ENCODE measurements at places on chromosomes 2 and 18.

- peak; percentile 58 for DNase-seq
These were observed 11.3 kb downstream of the IL1RN start for GRCh38 chr2:113138428-113139322.

DNA sequence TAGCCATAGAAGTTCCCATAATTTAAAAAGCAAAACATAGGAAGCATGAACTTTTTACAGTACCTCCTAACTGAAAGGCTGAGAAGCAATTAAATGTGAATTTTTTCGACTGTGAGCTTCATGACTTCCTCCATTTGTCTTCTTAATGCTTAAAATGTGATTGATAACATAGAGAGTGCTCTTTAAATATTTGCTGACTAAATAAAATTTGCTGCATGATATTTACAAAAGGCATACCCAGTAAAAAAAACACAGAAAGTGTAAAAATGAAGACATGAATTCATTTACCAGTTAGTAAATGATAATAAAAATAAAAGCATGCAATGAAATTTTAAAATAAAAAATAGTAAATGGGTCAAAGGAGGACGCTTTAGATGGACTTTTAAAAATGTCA lies 21.9 kb downstream of the STAT4 start:
- DNase-seq, result no peak

DNA sequence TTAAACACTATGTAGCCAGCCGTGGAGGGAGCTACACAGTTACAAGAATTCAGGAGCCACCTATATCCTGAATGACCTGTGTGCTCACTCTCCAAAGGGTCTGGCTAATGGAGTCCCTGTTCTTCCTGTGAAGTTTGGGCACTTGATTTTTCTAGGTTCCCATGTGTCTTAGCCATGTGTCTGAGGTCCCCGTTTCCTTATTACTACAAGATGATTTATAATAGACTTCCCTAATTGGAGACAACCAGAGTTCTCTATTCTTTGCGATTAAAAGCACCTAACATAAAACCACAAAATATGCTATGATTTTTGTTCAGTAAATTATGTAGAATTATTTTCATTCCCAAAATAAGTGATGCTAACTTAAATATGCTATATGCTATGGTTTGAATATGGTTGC lies 83.4 kb downstream of the PDK1 start:
- no peak for DNase-seq

GRCh38 chr2:208489687-208490086 lies 83.1 kb downstream of the PTH2R start:
- DNase-seq, result no peak

GRCh38 chr2:57453945-57454344 lies 592.7 kb upstream of the VRK2 start:
- DNase-seq, result no peak

GRCh38 chr2:8171608-8172007 lies 510.2 kb upstream of the ID2 start:
- no peak for DNase-seq

GRCh38 chr2:233492078-233492477 lies 74.5 kb downstream of the USP40 start:
- DNase-seq, result no peak

- peak; percentile 61 for DNase-seq
These were observed 450.1 kb downstream of the METTL4 start for GRCh38 chr18:2121224-2121623.

GRCh38 chr2:62526531-62527381 lies 20.8 kb upstream of the TMEM17 start:
- no peak for DNase-seq

DNA sequence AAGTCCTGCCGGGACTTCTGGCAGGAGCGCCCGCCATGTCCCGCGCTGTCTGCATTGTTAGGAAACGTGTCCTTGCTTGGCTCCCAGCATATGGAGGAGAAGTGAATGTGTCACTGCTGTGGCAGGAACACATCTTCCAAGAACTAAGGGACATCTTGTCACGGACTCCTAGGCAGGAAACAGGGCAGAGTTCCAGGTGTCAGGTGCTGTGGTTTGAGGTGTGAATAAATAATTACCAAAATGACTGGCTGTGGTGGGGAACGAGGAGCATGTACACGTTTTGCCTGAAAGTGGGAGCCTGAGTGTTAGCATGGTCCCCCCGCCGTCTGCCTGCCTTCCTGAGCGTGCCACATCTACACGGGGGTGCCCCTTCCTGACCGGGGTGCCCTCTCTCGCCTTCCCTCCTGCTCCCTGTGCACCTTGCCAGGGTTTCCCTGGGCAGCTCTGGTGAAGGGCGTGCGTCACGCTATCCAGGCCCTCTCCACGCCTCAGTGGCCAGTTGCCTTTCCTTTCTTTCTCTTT lies 237.5 kb downstream of the LDLRAD4 start:
- DNase-seq, result no peak

- no peak for DNase-seq
These were observed 102.0 kb downstream of the MAP2 start for GRCh38 chr2:209525834-209526281.

DNA sequence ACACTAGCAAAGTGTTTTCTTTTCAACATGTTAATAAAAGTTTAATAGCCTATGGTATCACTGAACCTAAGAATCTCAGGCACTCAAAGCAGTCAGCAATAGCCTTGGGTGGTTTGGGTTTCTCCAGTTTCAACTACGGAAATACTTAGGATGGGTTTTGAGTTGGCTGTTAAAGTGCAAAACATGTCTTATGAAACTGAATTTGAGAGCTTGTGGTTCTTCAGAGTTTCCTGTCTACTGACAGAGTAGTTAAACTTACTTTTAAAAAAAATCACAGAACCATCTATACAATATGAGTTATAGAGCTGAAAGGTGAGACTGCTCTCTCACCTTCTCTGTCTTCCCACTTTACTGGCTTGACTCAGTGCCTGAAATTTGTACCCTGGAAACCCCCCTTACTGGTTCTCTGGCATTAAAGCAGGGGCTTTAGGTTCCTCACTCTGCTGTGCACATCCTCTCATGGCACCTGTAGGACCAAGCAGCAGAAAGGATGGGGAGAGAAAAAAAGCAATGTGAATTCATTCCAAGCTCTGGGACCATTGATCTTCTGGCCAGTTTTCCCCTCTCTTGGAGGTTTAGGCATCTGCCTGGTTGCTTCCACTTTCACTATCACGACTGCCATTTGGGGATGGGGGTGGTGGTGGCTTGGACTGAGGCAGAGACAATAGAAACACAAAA lies 18.1 kb downstream of the CCDC141 start:
- DNase-seq, result no peak

GRCh38 chr2:2024751-2025481 lies 280.6 kb upstream of the PXDN start:
- no peak for DNase-seq

GRCh38 chr2:85577386-85578242 lies at the start of gene VAMP8:
VAMP8 (plus strand) TSS chr2:85577586; CDS start chr2:85577647, 61 bp downstream.
- DNase-seq, result no peak

GRCh38 chr18:58698701-58699193 lies 27.5 kb downstream of the MALT1 start:
- DNase-seq, result no peak

- no peak for DNase-seq
These were observed 366.2 kb upstream of the ID2 start for GRCh38 chr2:8315531-8316165.

DNA sequence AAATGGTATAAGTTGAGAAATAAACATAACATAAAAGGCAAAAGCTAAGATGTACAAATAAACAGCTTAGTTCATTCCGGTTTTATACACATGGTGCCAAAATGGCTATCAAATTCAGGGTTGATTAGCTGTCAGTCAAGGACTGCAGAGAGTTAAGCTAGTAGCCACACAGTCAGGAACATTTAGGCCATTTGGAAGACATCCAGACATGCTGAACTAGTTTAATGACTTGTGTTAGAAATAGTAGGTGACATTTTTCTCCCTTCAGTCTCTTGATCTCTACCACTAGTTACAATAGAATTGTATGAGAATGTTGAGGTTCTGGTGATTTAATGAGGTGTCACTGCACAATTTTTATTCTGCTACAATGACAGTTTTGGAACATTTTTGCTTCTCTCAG lies 394.4 kb upstream of the SPHKAP start:
- no peak for DNase-seq

- no peak for DNase-seq
These were observed 124.4 kb downstream of the INHBB start for GRCh38 chr2:120470041-120470965.

DNA sequence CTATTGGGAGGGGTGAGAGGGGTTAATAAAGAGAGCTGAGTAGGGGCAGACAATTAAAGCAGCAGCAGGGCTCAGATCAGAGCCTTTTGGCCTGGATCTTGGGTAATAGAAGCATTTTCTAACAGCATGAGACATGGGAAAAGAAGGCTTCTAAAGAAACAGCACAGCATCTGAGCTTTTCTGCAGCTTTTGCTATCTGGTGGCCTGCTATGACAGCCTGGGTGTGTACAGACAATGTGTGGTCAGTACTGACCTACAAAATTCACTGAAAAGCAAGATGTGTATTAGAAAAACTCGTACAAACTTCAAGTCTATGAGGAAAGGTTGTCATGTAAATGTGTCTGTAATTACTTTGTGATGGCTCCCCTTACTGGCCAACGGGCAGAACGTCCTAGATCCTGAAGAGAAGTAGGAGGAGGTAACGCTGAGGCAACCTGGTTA lies 95.6 kb downstream of the GALNT3 start:
- DNase-seq, result peak; percentile 61

DNA sequence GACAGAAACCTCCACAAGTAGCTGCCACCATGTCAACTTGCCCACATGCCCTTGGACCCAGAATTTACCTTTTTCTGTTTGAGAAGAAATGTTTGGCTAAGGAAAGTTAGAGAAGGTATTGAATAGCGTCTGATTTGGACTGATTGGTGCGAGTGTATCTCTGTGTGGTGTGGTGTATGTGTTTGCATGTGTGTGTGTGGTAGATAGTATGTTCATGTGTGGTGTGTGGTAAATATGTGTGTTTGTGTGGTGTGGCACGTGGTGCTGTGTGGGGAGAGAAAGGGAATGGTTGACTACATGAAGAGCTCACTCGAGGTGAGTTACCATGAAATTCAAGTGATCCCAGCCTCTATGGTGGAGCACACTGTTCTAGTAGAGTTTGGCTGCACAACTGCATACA lies 360.8 kb upstream of the SPHKAP start:
- DNase-seq, result no peak

GRCh38 chr2:50490991-50491390 lies 540.9 kb downstream of the NRXN1 start:
- no peak for DNase-seq

DNA sequence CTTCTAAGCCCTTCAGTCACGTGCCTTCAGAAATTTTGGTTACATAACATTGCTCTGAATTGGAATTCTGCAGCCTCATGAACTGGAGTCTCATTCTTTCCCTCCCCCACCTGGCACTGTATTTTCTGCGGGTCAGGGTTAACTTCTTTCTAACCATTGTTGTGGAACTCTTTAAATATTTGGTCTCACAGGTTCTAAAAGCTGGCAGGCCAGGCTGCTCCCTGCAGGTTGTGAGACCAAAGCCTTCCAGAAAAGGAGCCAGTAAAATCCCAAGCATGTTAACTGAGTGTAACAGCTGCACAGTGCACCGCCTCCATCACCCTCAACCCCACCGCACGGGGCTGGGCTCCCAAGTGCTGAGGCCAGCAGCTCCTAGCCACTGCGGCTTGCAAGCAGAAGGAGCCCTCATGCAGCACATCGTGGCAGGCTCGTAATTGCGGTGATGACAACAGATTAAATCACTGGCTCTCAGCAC lies 174.1 kb upstream of the ALPP start:
- DNase-seq, result no peak

GRCh38 chr2:57146951-57147350 lies 899.7 kb upstream of the VRK2 start:
- no peak for DNase-seq

GRCh38 chr2:120858361-120859106 lies 122.9 kb downstream of the GLI2 start:
- no peak for DNase-seq

DNA sequence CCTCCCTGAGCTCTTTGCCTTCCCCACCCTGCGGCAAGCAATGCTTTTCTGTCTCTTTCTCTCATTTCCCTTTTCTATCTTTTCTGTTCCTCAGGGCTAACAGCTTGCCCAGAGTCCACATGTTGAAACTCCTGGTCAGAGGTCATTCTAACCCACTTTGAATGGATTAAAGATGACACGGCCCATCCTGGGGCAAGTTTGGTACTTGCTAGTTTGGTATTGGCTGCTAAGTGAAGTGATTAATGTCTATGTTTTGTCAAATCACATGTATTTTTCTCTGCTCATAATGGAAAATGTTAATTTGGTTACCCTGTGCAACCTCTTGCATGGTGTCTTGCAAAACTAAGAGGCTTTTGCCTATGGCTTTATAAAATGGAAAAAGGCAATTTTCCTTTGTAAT lies 960.2 kb downstream of the CNTNAP5 start:
- DNase-seq, result no peak

DNA sequence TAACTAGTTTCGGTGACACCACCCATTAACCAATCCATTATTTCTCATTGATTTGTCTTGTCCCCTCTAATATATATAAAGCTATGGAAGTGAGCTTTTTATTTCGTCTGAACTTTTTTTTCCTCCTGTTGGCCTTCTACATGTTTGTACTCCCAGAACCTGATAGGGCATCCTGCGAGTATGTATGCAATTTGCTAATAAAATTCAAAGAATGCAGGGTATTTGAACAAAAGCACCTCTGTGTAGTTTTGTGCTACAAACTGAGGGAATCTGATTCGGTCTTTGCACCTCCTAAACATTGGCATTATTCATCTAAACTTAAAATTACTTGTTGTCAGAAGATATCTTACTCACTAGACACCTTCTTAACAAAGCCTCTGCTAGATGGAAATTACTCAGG lies 242.9 kb upstream of the TMEFF2 start:
- DNase-seq, result no peak

GRCh38 chr18:76259096-76259495 lies 235.9 kb downstream of the ZNF516 start:
- DNase-seq, result no peak

GRCh38 chr2:48471048-48471474 lies 58.9 kb upstream of the STON1 start:
- DNase-seq, result peak; percentile 36

DNA sequence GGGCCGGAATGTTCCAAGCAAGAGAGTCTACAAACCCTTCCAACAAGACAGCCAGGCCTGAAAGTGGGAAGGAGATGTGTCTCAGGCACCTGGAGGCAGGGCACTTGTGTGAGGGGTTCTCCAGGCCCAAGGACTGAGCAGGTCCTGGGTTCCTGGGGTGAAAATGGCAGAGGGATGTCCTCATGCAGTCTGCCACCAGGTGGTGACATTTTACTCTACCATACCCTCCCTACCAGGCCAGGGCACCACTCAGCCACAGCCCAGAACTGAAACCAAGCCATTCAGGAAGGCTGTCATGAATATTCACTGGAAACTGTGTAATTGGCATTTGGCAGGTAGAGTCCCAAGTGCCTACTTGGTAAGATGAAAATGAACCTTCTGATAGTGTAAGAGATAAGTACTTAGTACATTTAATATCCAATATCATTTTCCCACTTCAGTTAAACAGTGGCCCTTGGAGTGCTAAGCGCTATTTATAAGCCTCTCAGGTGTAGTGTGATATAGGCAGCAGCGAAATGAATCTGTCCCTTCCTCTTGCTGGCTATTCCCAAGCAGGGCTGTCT lies 185.1 kb downstream of the MYO5B start:
- peak; percentile 80 for DNase-seq

- no peak for DNase-seq
These were observed 73.9 kb upstream of the NCKAP5 start for GRCh38 chr2:133641942-133642725.

- DNase-seq, result peak; percentile 32
These were observed 138.8 kb upstream of the SATB2 start for GRCh38 chr2:199596549-199596948.

Measured in D341Med (cell line).